Activated CD8-positive, alpha-beta memory T cell treated with anti-CD3 and anti-CD28 coated beads, Interleukin-2, amount 10 ng/mL, durations not matched to agents 7 days and 5 days (primary cell): ENCODE measurements at places on chromosomes 4 and X. TPM values are rescaled to one million over a fixed set of nuclear protein-coding genes. Genes with fewer than 3 reads are reported as not detected.

DNA sequence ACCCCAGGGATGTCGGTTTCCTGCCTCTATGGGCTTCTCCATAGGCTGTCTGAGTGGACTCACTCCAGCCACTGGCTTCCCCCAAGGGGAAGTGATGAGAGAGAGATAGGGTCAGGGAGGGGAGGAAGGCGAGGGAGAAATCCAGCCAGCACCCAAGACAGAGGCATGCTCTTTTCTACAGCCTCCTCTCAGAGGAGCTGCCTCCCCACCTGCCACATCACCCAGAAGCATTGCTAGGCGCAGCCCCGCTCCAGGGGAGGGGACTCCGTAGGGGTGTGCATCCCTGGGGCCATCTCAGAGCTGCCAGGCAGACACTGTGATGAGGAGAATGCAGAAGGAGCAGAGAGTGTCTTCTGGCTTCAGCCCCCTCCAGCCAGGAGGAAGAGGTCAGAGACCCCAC is 109.5 kb upstream of the NKX1-1 start:
- no peak for DNase-seq

The SPARCL1 gene
- total RNA-seq, result not detected

- DNase-seq, result no peak
Measured at GRCh38 chrX:118474586-118474985, 21.0 kb upstream of the DOCK11 start.

DNA sequence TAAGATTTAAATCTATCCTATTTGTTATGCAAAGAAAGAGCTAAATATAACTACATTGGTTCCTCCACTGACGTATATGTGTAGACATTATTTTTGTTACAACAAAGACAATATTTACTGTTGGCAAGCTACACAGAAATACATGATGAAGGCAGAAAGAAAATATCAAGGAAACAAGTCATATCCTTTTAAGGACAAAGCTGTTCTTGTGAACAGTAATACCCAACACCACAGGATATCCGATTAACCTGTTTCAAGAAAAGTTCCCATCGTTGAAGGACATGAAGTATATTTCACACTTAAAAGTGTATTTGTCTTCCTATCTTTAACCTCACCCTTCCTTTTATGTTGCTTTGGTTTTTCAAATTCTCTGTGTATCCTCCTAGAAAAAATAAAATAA is 235.8 kb upstream of the AADAT start:
- no peak for DNase-seq

- DNase-seq, result no peak
Measured at GRCh38 chr4:22356987-22357596, 158.8 kb downstream of the ADGRA3 start.

- no peak for DNase-seq
Measured at GRCh38 chr4:68432320-68432719, 14.9 kb upstream of the TMPRSS11E start.

DNA sequence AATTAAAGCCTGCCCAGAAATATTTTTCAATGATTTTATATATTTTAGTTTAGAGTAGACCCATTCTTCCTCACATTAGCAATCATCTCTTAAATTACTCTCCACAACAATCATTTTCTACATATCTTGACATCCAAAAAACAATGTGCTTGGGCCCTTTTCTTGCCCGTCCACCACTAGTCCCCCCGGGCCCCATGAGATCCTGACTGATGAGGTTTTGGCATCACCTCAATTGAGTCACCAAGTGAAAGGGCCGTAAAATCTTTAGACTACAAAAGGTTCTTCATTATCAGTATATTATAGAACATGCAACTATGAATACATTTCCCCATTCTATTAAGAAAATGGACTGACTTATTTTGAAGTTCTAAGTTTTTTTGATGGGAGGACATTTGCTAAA is 4.0 kb upstream of the CDKL2 start:
- no peak for DNase-seq

The GPR78 gene
- total RNA-seq, result not detected

DNA sequence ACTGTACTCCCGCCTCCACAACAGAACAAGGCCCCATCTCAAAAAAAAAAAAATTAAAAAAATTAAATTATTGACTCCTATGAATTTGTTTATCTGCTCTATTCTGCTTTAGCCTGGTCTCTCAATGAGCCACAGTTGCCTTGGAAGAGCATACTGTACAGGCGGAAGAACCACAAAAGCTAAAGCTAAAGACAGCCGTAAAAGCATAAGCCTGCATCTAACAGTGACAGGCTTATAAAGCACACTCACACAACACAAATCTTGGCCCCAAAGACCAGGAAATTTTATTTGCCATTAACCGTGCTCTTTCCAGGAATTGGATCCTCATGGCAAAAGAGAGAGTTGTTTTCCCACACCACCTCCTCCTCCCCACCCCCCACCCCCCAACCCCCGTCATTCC is 53.5 kb upstream of the KLF3 start:
- DNase-seq, result no peak

- DNase-seq, result no peak
Measured at GRCh38 chrX:15804563-15804962, 14.3 kb downstream of the ZRSR2 start.

The BEX5 gene
- 2.1 TPM for total RNA-seq

DNA sequence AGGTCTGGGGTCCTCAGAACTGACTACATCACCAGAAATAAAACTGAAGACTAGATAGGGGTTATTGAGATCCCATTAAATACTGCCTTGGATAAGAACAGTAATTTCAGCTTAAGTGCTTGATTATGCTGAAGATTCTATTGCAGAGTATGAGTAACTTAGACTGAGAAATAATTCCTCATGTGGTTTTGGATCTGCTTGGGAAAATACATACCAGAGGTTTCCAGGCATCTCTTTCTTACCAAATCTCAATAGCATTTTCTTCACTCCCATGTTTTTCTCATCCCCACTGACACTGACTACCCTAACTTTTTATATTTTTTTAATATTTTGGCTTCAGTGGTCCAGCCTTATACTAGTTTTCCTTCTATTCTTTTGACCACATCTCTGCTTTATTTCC is 92.0 kb upstream of the TEX13D start:
- DNase-seq, result no peak

DNA sequence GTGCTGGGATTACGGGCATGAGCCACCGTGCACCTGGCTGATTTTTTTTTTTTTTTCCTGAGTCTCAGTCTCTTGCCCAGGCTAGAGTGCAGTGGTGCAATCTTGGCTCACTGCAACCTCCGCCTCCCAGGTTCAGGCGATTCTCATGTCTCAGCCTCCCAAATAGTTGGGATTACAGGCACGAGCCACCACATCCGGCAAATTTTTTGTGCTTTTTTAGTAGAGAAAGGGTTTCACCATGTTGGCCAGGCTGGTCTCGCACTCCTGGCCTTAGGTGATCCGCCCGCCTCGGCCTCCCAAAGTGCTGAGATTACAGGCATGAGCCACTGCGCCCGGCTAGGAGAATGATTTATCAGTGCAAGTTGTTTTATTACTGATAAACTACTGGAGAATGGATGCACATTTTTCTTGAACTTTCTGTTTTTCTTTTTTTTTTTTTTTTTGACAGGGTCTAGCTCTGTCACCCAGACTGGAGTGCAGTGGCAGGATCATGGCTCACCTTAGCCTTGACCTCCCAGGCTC is 39.7 kb upstream of the DHRSX start:
- no peak for DNase-seq

GRCh38 chr4:100986360-100986868 is 360.9 kb downstream of the PPP3CA start:
- DNase-seq, result no peak

DNA sequence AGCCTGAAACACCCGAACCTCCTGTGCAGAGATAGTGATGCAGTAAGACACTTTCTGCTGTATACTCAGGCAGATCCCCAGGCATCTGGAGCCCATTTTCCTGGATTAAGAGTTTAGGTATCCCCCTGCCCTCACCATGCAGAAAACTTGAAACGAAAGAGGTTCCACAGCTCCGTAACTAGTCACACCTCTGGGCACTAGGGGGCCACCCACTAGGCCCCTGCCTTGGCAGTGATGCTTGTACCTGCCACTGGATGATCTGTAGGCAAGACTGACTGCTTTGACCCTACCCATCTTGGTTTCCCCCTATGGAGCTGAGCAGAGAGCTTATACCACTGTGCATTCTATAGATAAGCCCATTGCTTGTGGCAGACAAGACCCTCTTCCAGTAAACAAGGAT is 940.6 kb downstream of the PCDH19 start:
- no peak for DNase-seq

- DNase-seq, result peak; percentile 46
Measured at GRCh38 chrX:120251471-120252011, 929 bp downstream of the ZBTB33 start.

- DNase-seq, result no peak
Measured at GRCh38 chr4:98546910-98547594, 111.4 kb downstream of the TSPAN5 start.

DNA sequence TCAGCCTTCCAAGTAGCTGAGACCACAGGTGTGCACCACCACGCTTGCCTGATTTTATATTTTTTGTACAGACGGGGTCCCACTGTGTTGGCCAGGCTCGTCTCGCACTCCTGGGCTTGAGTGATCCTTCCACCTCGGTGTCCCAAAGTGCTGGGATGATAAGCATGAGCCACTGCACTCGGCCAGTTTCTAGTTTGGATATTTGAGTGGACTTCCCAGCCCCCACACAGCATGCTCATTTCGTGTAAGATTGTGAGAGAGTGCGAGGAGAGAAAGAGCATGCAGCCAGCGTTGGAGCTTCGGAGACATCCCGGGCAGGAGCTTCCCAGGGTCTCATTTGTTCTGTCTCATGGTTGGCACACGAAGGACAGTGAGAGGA is 31.8 kb downstream of the ARSD start:
- no peak for DNase-seq

DNA sequence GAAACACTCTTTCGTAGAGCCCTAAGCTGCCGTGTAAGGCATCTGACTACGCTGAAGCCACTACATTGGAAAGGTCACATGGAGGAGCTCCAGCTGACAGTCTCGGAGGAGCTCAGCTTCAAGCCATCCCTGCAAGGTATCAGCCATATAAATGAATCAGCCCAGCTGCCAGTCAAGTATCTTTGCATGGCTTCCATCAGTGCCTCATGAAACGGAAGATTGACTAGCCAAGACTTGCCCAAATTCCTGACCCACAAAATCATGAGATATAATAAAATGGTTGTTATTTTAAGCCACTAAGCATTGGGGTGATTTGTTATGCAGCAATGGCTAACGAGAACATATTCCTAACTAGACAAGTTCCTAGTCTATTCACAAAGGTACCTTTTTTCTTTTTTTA is 104.1 kb upstream of the SCOC start:
- no peak for DNase-seq

GRCh38 chr4:52979020-52979419 is 116.9 kb downstream of the RASL11B start:
- DNase-seq, result no peak

The ARHGAP10 gene
- 18.8 TPM for total RNA-seq

GRCh38 chrX:15200871-15201270 is 69.0 kb downstream of the ASB9 start:
- DNase-seq, result no peak

- no peak for DNase-seq
Measured at GRCh38 chr4:183996868-183997267, 91.8 kb downstream of the STOX2 start.

- DNase-seq, result no peak
Measured at GRCh38 chr4:81314196-81314896, 99.3 kb upstream of the PRKG2 start.

DNA sequence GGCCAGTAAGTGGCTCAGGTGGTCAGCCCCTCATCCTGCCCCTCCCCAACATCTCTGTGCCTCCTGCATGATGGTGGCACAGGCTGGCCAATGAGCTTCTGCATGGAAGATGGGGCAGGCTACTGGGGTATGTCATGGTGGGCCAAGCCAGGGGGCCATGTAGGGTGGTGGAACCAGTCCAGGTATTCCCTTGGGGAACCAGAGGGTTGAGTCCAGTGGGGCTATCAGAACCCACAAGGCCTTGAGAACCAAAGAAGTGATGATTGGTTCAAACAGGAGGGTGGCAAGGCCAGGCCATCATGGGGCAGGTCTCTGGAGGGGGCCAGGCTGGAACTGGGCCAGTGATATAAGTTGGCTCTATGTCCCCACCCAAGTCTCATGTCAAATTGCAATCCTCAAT is 18.8 kb upstream of the PPP2R2C start:
- no peak for DNase-seq

GRCh38 chrX:6851140-6851539 is 296.4 kb upstream of the STS start:
- DNase-seq, result no peak

The LEF1 gene
- 29.4 TPM for total RNA-seq

DNA sequence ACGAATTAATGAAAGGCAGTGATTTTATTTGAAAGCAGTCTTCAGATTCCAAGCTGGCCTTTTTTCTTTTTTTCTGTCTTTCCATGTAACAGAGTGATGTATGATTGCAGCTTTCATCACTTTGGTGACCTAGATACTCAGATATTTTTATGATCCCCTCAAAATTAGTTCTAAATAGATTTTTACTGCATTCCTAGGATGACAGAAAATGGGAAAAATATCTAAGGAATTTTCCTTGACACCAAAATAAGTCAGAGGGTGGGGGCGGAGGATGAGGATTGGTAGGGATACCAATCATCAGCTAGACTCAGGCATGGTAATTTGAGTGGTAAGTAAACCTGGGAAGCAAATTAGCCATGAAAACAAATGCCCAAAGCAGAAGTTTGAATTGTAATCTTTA is 11.9 kb upstream of the HMGB2 start:
- no peak for DNase-seq

GRCh38 chr4:65021149-65021548 is 611.9 kb upstream of the TECRL start:
- no peak for DNase-seq

DNA sequence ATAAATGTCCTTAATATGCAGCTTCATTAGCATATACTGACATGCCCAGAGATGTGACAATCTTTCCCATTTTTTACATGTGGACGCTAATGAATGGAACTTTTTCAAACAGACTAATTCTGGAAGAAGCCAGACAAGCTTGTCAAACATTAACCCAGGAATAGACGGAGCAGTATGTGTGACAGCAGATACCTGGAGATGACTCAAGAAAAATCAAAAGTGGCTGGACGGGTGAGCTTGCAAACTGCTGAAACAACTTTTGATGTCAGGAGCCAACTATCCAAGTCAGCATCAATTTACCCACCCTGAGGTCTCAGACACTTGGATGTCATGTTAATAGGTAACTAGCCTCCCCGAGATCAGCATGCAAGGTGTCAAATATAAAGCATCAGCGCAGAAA is 183.0 kb downstream of the PACRGL start:
- no peak for DNase-seq

GRCh38 chrX:139078342-139078741 is 366.8 kb upstream of the FGF13 start:
- DNase-seq, result no peak

The PROM1 gene
- total RNA-seq, result not detected

The TIGD4 gene
- 0.53 TPM for total RNA-seq
